Foreskin fibroblast (primary cell): ENCODE measurements at places on chromosomes 12 and 14.

DNA sequence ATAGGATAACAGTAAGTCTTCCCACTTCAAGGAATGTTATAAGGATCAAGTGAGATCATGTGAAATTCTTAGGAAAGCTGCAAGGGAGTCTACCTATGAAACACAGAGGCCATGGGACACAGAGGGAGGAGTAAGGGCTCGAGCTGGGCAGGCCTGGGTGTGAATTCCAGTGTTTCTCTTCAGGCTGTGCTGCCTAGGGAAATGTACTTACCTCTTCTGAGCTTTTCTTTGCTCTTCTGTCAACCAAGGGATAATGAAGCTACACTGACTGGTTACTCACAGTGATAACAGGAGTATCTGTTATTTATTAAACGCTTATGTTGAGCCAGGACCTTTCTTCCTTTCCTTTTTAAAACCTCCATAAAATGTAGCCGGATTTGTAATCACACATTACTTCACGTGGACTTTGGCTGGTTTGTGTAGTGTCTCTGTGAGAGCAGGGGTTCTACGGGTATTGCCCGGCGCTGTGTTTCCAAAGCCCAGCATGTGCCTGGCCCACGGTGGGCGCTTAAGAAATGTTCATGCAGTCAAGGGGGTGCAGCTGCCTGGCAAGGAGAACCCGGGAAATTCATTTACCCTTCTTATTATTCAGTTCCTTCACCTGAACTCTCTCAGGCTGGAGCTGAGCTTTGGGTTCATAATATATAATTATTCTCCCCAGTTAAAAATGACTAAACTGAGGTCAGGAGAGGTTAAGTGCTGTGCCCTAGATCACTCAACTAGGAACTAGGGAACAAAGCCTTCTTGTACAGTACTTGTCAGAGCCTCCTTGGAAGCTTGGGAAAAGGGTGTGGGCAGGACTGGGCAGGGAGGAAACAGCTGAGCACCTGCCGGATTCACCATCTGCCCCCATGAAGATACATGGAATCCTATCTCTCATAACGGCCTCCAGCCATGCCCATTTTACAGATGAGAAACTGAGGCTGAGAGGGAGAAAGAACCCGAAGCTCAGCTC is 214.2 kb downstream of the CACNA1C start:
- peak; percentile 45 for DNase-seq

GRCh38 chr14:33165144-33165925 is 226.7 kb downstream of the NPAS3 start:
- peak; percentile 1 for DNase-seq

GRCh38 chr12:14417715-14418114 is 52.2 kb downstream of the ATF7IP start:
- DNase-seq: peak; percentile 92

GRCh38 chr12:25839470-25839869 is 119.0 kb upstream of the RASSF8 start:
- DNase-seq: peak; percentile 44

GRCh38 chr14:72653026-72653425 is 240.9 kb downstream of the DPF3 start:
- DNase-seq: no peak

DNA sequence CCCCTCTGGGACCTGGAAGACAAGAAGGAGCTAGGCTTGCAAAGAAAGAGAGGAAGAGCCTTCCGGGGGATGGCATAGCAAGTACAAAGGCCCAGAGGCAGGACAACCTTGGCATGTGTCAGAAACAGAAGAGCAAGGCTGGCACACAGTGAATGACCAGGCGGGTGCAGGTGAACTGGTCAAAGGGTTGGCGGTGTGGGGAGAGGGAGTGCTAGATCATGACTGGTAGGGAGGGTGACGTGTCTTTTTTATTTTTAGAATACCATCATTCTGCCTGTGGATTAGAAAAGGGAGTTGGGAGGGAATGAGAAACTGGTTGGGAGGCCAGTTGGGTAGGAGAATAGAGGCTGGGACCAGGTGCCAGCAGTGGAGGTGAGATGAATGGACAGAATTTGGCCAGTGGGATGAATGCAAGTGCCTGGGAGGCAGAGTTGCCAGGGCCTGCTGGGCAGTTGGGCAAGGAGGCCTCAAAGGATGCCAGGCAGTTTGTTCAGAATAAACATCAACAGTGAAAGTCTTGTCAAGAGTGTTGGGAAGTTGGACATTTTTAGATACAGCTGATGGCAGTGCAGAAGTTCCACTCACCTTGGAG is 168.3 kb downstream of the CACNA1C start:
- no peak for DNase-seq

DNA sequence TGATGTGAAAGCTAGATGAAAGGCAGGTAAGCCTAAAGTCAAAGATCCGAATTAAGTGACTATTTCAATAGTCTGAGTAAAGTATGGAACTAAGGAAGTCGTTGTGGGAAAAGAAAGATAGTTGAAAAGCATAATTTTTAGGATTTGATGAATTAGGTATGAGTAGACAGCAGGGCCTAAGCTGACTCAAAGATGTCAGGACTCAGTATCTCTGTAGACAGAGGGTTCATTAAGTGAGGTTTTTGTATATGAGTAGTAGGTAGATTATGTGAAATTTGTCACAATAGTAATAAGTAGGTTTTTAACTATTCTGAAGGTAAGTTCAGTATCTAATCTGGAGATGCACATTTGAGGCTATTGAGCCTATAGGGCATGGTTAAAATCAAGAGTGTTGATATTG is 196.4 kb downstream of the RASSF9 start:
- no peak for DNase-seq

DNA sequence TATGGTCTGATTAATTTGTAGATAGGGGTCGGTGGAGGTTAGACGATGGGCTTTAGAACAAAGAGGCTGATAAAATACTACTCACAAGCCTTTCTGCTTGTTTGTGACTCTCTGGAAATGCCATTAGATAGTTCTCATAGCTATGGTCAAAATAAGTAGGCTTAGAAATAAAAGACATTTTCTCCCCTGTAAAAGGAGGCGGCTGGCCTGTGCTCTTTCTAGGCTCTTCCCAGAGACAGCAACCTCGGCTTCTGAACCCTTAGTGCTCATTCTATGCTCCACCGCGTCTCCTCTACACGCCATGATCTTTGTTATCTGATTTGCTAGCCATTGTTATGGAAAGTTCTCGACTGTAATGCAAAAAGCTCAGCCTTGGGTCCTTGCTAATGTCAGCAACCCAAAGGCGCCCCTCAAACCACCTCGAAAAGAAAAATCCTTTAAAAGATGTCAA is 64.5 kb downstream of the CRADD start:
- no peak for DNase-seq

GRCh38 chr12:62998454-62998853 is 63.5 kb upstream of the PPM1H start:
- DNase-seq: no peak

DNA sequence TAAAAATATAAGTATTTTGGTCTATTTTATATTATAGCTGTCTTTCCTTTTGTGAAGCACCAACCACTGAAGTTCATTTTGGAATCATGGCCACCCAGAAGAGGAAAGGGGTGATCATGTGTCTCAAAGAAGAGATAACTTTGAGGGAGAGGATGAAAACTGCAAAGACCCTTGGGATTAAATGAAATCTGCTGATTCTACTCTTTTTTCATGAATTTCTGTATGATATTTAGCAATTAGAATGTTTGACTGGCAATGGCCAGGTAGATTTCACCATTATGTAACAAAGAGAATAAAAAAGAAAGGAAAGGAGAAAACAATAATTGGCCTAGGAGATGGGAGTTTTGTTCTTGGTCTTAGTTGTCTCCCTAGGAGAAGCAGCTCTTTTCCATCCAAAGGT is 350.8 kb downstream of the EMP1 start:
- no peak for DNase-seq

DNA sequence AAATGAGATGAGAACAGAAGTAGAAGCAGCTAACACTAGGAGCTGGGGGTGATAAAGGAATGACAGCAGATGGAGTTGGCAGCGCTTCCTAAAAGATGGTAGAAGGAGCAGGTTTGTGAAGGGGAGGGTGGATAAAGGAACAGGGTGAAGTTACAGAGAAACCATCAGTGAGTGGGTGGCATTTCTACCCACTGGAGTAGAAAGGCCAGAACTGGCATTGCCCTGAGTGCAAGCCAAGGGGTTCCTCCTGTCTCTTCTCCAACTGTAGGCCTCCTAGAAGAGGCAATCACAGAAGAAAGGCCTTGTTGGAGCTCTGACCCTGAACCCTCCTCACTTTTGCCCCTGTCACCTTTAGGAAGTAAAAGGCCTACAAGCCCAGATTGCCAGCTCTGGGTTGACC is 2.2 kb downstream of the KRT18 start:
- DNase-seq: no peak

GRCh38 chr14:58193542-58193941 is 6.4 kb upstream of the ACTR10 start:
- DNase-seq: no peak
